ENCODE measurements at places on chromosomes 7 and 10. TPM values are rescaled to one million over a fixed set of nuclear protein-coding genes. Genes with fewer than 3 reads are reported as not detected.

SKIDA1 gene
- total RNA-seq = 0.81 TPM

COX19 gene
- total RNA-seq = 6.6 TPM

PAX4 gene
- not detected for total RNA-seq

CDHR3 gene
- 2.6 TPM for total RNA-seq

TRRAP gene
- 30.9 TPM for total RNA-seq

IFIT1 gene
- total RNA-seq = 36.7 TPM

TRIL gene
- not detected for total RNA-seq

PDE6C gene
- not detected for total RNA-seq

ZNF277 gene
- 13.9 TPM for total RNA-seq

BAZ1B gene
- total RNA-seq = 54.0 TPM

NFE2L3 gene
- total RNA-seq = 6.8 TPM

ARHGEF5 gene
- not detected for total RNA-seq

TMEM236 gene
- total RNA-seq = 0.13 TPM

CYP3A5 gene
- total RNA-seq = 1.8 TPM
